Activated T-cell treated with anti-CD3 and anti-CD28 coated beads, Interleukin-2, amount 50 U/mL, for 72 hours (primary cell): ENCODE measurements at places on chromosomes 7 and 10.

GRCh38 chr10:24579906-24580305 lies 143.8 kb downstream of the ARHGAP21 start:
- no peak for DNase-seq

DNA sequence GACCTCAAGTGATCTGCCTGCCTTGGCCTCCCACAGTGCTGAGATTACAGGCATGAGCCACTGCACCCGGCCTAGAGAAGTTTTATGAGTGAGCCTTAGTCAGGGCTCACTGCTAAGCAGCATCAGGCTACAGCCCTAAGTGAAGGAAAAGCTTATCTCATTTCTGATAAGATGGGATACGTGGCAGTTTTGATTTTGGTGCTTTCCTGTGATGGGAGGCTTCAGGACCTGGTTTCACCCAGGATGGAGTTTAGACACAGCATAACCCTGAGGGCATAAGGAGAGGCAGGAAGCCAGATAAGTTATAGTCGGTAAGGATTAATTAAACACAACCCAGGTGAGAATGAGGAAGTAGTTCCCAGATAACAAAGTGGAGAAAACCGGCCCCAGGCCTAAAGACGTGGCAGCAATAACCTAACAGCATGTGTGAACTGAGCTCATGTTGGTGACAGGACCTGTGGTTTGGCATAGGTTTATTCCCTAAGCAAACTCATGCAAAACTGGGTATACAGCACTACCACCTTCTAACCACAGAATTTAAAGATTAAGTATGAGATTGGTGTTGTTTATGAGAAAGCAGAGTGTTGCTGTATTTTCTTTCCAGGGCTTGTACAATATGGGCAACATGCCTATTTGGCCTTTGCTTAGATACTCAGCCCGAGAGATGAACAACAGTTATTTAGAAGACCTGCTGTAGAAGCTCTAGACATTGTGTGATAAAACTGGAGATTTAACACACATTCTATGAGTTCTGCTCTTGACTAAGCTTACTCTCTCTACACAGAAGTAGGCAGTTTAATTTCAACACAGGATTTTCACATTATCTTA lies 119.4 kb downstream of the COL28A1 start:
- peak; percentile 7 for DNase-seq

GRCh38 chr7:26705567-26705966 lies 158.8 kb downstream of the SKAP2 start:
- no peak for DNase-seq

DNA sequence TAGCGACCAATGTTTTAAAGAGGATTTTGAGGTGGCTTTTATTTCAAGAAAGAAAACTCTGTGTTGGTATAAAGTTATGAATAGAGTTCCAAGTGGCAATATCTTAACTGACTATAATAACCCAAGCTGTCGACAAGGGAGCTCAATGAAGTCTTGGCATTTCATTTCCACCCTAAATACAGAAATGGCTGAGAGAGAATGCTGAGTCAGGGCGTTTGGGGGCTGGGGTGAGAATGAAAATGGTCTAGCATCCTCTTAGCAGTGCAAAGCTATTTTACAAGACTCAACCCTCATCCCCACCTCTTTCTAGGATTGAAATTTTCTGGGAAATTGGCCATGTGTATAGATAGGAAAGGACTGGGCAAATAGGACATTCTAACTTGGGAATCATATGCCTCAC lies 759.1 kb downstream of the KCNMA1 start:
- no peak for DNase-seq

- DNase-seq, result no peak
Observed at GRCh38 chr7:1590887-1591286, 21.1 kb upstream of the PSMG3 start.

DNA sequence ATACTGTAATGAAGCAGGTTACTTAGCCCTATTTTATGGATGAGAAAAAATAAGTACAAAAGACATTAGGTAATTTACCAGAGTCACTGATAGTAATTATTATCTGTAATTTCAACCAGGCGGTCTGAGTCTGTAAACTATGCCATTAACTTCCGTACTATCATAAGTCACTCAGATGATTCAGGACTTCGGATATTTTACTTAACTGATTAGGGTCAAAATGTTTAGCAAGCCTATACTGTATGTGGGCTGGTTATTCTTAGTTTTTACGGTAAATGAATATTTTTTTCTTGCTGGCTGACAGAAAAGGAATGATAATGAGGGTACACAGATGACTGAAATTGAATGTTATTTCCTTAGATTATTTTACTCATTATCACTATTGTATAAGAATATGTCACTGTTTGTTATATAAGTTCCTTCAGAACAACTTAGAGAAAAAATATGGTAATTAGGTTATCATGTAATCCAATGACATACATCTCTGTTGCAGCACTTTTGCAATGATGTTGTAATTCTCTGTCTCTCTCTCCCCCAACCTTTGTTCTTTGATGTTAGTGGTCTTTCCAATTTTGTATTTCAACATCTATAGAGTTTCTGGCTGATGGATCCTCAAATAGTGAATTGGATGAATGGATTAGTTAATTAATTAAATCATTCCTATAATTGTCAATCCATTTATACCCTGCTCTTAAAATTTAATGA lies 165.6 kb downstream of the ZEB1 start:
- no peak for DNase-seq

GRCh38 chr7:94249631-94250030 lies 145.1 kb upstream of the COL1A2 start:
- no peak for DNase-seq
